ENCODE measurements at places on chromosomes 11 and 22. TPM values are rescaled to one million over a fixed set of nuclear protein-coding genes. Genes with fewer than 3 reads are reported as not detected.

SMTN gene
- 230 TPM for total RNA-seq

GRCh38 chr11:41413843-41414242 lies 45.6 kb downstream of the LRRC4C start:
- DNase-seq, result no peak

- no peak for DNase-seq
These were observed 26.7 kb downstream of the RRP8 start for GRCh38 chr11:6576471-6577373.

DNA sequence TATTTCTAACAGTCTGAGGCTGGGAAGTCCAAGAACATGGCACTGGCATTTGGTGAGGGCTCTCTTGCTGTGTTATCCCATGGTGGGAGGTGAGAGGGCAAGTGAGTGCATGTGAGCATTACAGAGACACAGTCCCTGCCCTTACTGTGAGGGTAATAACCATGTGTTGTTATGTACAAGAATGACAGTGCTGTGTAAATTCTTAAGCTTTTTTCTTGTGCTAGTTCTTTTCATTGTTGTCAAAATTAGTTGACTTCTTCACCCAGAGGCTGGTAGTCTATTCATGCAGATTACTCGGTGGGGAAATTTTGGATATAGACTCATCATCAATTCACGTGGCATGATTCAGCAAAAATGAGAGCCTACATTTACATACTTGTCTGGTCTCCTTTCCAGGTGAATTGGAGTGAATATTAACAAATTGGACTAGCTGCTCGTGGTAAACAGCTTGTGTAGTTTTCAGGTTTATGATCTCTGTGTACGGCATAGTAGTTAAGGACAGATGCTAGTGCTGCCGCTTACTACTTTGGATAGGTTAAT lies 49.3 kb downstream of the ATXN10 start:
- DNase-seq, result no peak

DNA sequence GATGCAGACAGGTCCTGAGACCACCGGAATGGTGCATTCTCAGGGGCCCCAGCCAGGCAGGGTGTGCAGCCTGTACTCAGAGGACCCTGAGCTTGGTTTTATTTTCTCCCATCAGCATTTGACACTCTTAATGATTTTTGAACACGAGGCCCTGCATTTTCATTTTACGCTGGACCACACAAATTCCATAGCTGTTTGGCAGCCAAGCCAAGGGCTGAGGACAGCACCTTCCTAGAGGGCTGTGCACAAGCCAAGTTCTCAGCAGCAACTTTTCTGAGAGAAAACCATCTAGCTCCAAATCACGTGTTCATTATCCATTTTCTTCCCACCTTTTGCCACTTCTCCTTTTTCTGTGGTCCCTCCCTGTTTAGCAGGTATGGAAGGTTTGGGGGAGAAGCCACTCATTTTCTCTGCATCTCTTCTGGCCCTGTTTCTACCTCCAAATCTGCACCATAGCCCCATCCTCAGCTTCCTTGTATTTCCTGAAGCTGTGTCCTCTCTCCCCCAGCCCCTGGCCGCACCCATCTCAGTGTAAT lies 60.4 kb downstream of the TRAF6 start:
- DNase-seq, result no peak

DLG2 gene
- 9.4 TPM for total RNA-seq

SCN4B gene
- 1.9 TPM for total RNA-seq

HEPACAM gene
- total RNA-seq, result not detected

DNA sequence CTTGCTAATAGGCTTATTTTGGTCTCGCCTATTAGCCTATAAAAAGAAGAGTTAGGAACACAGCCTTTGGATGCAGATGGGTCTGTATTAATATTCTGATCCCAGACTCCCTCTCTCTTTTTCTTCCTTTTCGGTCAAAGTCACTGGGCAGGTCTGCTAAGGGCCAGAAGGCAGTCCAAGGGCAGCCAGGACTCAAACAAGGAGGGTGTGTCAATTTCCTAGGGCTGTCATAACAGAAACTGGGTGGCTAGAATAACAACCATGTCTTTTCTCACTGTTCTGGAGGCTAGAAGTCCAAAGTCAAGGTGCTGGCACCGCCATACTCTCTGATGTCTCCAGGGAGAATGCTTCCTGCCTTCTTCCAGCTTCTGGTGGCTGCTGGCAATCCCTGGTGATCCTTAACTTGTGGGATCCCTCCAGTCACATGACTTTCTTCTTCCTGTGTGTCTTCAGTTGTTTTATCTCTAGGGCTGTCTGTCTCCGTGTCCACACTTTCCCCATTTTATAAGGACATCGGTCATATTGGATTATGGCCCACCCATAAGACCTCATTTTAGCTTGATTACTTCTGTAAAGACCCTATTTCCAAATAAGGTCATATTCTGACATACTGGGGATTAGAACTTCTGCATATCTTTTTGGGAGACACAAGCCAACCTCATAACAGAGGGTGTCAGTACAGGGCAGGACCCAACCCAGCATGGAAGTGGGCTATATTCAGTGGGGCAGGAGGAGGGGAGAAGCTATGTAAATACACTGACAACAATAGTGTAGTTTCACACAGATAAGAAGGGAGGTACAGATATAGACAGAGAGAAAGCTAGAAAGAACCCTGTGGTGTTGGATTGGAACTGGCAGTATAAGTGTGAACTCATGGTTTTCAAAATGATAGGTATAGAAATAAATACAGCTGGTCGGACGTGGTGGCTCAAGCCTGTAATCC lies 5.9 kb upstream of the CSF2RB start:
- DNase-seq, result no peak

FOLH1 gene
- total RNA-seq, result 5.9 TPM

C11orf42 gene
- total RNA-seq, result not detected

LARGE2 gene
- 6.1 TPM for total RNA-seq

DNA sequence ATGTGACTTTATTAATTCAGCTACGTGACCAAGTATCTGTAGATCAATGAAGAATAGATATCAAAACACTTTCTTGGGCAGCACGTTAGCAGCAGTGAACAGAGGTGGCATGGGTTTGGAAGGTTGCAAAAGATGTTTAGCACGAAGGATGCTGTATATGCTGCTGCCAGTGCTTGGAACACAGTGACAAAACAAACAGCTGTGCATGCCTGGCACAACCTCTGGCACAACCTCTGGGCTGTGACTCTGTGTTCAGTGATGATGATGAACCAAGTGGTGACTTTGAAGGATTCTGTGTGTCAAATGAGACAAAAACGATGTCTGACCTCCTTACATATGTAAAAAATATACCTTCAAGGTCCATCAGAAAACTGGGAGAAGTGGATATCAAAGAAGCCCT lies 104.7 kb downstream of the TBC1D22A start:
- no peak for DNase-seq

DNA sequence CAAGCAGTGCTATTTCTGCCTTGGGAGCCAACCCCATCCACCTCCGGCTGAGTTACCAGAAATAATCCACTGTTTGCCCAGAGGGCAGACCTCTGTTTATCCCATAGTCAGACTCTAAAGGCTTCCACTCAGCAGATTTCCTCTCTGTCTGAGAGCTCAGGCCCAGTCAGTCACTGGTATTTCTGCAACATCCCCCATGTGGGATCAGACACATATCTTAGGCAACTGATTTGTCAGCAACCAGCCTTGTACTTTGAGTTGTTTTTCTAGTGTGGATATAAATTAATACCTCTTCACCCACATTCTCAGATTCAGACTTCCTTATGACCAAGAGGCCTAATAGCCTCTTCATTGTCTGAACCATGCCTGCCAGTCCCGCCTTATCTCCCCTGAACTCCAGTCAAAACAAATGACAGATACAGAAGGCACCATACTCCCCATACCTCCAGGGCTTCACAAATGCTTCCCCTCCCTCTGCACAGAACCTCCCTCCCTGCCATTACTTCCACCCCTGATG lies 193.6 kb downstream of the FAM76B start:
- DNase-seq, result no peak

Measured in spleen (tissue), 13 donors.